ENCODE measurements at places on chromosomes 2 and 18.

- DNase-seq = no peak
Observed at GRCh38 chr2:238169048-238169707, 10.4 kb downstream of the ERFE start.

DNA sequence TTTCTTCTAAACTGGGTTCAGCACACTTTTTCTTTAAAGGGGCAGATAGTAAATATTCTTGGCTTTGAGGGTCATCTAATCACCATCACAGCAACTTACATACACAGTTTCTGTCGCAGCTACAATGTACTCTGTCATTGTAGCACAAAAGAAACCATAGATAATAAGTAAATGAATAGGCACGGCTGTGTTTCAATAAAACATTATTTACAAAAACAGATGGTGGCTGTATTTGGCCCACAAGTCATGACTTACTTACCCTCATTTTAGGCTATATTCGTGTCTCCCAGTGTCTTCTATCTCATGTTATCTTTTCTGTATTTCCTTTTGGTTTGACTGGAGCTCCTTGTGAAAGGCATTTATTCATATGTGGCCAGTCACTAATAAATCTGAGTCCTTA lies 168.3 kb downstream of the MAP2 start:
- DNase-seq = no peak

- no peak for DNase-seq
Observed at GRCh38 chr18:59763541-59764136, 66.4 kb upstream of the CCBE1 start.

DNA sequence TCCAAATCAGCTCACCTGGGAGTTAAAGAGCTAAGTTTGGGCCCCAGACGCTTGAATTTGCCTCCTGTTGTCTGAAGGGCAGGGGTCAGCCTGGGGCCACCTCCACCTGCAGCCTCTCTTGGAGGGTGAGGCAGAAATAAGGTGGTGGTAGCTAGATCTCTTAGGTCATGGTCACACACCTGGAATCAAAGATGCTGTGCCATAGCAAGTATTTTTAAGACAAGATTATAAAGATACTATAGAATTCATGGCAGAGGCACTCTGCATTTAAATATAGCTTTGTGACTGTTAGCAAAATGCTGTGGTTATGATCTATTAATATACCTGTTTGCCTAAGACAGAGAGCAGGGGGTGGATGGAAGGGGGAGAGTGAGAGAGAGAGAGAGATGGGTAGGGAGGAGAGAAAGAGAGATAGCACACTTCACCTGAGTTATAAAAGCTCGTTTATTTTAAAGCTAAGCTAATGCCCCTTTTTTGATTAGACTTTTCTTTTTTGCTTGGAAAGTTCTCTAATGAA lies 242.7 kb downstream of the TMEM182 start:
- DNase-seq = no peak

- DNase-seq = no peak
Observed at GRCh38 chr2:177553176-177553884, 160.8 kb downstream of the AGPS start.

GRCh38 chr2:72920318-72921087 lies 3.2 kb downstream of the EMX1 start:
- no peak for DNase-seq

GRCh38 chr18:2716394-2717326 lies 61.1 kb downstream of the SMCHD1 start:
- no peak for DNase-seq

- DNase-seq = no peak
Observed at GRCh38 chr2:222352981-222353380, 54.2 kb upstream of the PAX3 start.

DNA sequence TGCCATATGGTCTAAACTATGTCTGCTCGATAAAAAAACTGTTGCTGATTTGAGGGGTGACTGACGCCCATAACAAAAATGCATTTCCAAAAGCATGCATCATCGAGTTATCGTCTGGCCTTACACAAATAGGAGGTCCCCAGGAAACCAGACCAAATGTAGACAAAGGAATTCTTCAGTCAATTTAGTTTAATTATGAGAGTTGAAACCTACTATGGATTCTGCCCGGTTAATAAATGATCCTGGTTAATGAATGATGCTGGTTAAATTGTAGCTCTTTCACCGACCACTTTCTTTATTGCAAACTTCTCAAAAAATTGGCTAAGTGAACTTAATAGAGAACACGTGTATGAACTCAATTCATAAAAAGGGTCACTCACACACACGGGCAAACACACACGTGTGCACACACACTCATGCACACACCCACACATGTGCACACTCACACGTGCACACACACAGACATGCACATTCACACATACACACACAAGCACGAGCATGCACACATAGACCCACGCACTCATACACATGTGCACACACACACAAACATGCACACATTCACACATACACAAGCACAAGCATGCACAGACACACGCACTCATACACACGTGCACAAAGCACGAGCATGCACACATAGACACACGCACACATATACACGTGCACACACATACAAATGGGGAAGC lies 59.0 kb upstream of the SALL3 start:
- DNase-seq = no peak

GRCh38 chr2:239853706-239854327 lies 171.3 kb downstream of the NDUFA10 start:
- DNase-seq = no peak

DNA sequence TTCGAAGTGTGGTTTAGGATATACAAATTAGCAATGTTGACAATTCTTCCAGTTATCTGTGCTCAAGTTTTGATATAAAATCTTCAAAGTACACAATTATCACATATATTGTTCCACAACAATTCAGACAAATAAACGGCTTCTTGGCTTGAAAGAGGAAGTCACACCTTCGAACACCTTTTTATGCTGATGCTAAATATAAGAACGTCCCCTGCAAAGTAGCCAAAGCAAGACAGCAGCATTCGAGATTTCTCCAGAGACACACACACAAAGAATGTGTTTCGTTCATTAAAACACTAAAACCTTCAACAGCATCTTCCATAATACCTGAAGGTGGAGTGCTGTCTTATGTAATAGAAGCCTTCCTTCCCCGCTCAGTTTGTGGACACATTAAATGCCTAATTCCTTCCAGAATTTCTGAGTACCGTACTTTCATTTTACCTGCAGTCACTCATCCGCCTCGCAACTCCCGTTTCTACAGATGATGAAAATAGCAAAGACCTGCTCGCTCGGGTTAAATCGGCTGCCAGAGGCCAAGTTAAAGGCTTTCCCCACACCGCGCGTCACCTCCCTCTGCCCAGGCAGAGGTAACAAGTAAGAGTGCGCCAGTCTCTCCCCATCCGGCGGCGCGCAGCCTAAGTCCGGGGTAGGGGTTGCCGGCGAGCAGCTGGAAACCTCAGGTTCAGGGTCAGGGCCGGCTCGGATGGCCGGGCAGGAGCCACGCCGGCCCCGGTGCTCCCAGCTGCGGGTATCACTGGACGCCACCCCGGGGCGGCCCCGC lies 847 bp downstream of the SERPINE2 start:
- DNase-seq = peak; percentile 17

DNA sequence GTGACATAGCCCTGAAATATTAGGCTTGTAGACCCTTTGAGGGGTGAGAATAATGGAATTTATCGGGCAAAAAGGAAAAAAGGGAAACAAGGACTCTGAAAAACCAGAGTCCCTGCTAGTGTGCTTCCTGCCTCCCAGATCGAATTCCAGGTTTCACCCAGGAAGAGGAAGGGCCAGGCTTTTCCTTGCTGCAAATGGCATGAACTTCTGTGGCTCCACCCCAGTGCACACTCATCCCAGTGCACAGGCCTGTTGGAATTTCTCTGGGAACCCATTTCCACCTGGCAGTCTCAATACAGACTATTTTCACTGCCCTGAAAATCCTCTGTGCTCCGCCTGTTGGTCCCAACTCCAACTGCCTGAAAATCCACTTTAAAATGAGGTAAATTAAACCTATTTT lies 29.9 kb downstream of the C18orf54 start:
- DNase-seq = no peak

DNA sequence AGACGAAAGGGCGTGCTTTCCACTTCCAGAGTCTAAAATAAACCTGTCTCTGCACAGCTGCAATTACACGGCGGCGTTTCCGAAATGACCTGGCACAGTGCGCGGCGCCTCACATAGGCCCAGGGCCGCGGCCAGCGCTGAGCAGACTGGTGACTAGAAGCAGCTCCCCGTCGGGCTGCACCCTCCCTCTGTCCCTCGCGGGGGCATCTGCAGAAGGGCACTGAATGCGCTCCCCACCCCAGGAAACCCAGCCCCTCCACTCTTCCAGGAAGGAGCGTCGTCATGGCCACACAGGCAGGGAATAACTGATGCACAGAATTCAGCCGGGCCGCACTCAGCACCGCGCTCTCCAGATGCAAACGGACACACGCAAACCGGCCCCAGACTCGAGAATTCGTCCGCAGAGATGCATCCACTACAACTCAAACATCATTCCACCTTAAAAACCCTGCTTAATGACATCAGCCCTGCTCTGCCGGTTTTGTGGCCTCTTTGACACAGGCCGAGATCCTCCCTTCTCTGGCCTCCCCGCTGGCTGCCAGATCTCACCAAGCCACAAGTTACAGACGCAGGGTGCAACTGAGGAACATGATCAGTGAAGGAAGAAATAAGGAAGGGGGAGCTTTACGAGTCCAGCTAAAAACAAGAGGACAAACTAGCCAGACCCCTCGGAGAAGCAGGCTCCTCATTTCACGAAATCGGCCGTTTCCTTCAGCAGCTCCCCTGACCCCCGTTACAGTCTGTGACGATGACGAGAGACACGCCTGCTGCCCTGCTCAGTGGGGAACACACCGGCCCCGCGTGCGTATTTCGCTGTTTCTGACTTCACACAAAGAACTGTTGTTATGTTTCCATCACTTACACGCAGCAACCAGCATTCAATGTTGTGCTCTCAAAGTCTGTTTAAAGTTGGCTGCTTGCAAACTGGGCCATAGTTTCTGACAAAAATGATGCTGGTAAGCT lies 40.2 kb downstream of the MBP start:
- DNase-seq = no peak

DNA sequence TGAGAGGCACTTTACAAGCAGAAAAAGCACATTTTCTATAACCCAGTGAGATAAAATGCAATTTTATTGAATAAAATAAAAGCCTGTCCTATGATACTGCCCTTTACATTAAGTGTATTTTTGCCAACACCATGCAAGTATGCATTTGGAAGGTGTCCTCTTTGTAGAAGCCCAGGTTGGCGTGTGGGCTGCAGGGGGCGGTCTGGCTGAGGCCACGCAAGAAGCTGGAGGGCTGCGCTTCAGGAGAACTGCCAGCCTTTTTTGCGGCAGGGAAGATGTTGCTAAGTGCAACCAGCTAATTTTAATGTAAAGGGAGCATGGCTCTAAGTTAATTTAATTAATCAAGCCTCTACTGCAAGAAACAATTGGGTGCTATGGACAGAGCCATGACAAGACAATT lies 562.8 kb upstream of the SALL3 start:
- no peak for DNase-seq

DNA sequence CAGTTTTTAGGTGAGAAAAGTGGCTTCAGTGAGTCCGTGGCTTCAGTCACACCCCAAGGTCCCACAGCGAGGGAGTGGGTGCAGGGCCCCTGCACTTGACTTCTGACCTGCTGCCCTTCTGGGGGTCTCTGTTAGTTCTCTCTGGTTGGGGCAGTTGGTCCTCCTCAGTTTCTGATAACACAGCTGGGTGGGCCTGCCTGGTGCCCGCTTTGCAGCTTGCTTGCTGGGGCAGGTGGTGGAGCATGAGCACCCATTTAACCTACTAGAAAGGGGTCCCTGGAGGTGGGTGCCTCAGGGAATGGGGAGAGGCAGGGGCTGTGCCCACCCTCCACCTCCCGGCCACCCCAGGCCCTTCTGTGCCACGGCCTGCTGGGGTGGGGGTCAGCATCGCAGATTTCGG lies 83.2 kb downstream of the ASB1 start:
- no peak for DNase-seq

DNA sequence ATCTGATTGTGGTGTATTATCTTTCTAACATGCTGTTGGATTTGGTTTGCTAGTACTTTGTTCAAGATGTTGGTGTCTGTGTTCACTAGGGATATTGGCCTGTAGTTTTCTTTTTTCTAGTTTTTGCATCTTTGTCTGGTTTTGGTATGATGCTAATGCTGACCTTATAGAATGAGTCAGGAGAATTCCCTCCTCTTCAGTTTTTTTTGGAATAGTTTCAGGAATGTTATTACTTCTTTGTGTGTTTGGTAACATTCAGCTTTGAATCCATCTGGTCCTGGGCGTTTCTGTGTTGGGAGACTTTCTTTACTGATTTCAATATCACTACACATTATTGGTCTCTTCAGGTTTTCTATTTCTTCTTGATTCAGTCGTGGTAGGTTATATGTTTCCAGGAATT lies 124.2 kb upstream of the EPB41L5 start:
- no peak for DNase-seq

DNA sequence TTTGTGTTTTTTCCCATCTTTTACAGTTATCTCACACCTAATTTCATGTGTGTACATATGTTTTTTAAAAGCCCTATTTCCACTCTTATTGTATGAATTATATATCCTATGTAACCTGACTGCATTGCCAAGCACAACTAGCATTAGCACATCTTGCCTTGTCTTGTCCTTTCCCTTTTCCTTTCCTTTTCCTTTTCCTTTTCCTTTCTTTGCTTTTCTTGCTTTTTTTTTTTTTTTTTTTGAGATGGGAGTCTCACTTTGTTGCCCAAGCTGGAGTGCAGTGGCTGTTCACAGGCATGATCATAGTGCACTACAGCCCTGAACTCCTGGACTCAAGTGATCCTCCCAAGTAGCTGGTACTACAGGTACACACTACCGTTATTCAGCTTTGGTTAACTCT lies 172.7 kb upstream of the BOD1L2 start:
- no peak for DNase-seq

DNA sequence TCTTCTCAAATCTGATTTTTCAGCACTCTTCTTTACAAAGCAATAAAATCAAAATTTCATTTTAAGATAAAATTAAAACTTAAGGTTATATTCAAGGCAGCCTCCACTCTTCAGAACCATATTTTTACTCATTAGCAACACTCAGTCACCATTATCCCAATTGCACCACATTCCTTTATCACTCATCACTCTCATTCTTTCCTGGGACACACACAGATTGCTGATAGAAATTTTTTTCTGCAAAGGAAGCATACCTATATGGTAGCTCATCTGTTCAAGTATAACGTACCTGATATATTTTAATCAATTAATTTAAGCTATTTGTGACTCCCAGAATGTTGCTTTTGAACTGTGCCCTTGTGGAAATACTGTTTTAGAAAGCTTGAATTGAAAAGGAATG lies 1559.3 kb upstream of the ZEB2 start:
- DNase-seq = no peak

DNA sequence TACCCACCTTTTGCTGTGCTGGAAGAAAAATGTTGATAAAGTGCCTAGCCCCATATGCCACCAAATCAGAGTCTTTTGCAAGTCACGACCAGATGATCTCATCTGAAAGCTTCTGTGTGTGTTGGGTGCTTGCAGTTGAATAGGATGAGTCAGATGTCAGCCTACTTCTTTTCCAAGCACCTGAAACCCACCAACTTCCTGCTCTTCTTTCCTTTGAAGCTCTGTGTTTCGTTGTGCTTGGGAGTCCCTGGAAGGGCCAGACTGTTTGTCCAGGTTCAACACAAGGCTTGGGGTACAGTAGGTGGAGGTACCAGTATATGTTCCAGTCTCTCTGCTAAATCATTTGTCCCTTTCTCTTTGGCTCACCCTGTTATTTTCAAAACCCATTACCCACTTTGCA lies 36.8 kb upstream of the LCLAT1 start:
- DNase-seq = no peak

- no peak for DNase-seq
Observed at GRCh38 chr2:128379021-128380015, 60.6 kb upstream of the HS6ST1 start.
